Activated naive CD8-positive, alpha-beta T cell treated with anti-CD3 and anti-CD28 coated beads for 36 hours (primary cell): ENCODE measurements at places on chromosomes 6 and 20.

GRCh38 chr20:12916699-12917098 is 92.1 kb upstream of the SPTLC3 start:
- no peak for DNase-seq

DNA sequence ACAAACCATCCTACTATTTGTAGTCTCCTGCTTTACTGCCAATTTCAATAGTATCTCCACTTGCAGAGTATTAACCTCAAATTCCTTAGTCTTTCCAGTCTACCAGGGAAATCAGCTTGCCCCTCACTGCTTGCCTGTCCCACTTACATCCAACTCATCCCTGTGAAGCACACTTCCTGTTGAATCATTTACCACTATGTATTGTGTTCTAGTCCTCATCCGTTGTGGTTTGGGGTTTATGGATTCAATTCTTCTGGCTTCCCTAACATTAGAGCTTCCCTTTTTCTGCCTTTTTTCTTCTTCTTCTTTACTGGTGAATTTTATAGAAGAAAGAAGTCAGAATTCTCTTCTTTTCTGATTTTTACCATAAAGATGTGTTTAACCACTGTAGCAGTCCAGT is 5.1 kb upstream of the TXLNB start:
- no peak for DNase-seq

GRCh38 chr6:131175564-131175963 is 40.3 kb downstream of the AKAP7 start:
- no peak for DNase-seq

DNA sequence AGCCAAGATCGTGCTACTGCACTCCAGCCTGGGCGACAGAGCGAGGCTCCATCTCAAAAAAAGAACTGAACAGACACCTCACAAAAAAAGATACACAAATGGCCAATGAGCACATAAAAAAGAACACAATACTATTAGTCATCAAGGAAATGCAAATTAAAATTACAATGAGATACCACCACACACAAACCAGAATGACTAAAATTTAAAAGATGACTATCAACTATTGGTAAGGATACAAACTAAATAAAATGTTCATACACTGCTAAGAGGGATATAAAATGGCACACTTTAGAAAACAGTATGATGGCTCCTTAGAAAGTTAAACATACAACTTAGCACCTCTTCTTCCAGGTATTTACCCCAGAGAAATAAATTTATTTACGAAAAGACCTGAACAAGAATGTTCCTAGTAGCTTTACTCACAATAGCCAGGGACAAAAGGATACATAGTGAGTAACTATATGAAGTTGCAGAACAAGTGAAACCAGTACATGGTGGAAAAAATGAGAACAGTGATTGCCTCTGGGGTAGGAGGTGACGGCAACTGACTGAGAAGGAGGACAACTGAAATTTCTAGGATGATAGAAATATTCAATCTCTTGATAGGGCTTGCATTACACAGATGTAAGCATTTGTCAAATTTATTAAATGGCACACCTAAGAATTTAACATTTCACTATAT is 53.2 kb downstream of the FAM8A1 start:
- DNase-seq, result no peak

GRCh38 chr20:57581202-57582028 is 20.5 kb downstream of the PCK1 start:
- no peak for DNase-seq

DNA sequence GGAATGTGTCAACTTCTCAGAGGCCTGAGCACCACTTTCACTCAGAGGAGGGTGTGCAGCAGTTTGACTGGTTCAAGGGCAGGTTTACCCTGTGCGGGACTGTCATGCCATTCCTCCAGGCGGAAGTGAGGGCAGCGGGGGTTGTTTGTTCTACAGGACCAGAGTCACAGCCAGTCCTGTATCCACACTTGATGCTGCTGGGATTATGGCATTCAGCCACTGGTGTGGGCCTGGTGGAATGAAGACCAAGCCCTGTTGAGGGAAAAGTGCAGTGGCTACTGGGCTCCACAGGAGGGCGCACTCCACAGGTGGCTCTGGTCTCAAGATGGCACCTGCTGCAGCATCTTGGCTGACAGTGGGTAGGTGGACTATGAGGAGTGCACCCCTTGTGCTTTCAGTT is 14.8 kb downstream of the SEMG2 start:
- DNase-seq, result no peak

GRCh38 chr20:37524859-37525708 is 2.6 kb downstream of the BLCAP start:
- peak; percentile 26 for DNase-seq

DNA sequence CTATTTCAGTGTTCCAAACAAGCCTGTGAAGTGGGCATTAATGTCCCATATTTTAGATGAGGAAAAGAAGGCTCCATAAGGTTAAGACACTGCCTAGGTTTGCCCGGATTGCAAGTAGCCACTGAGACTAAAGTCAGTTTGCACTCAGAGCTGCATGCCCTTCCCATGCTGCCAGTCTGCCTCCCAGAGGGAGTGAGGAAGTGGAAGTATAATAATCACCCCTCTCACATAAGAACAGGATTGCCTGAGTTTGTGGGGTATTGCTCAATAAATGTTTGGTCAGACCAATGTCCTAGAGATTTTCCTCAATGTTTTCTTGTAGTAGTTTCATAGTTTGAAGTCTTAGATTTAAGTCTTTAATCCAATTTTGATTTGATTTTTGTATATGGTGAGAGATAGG is 43.9 kb upstream of the CLIC5 start:
- no peak for DNase-seq

GRCh38 chr6:91877994-91878393 is 1291.1 kb upstream of the MAP3K7 start:
- no peak for DNase-seq

DNA sequence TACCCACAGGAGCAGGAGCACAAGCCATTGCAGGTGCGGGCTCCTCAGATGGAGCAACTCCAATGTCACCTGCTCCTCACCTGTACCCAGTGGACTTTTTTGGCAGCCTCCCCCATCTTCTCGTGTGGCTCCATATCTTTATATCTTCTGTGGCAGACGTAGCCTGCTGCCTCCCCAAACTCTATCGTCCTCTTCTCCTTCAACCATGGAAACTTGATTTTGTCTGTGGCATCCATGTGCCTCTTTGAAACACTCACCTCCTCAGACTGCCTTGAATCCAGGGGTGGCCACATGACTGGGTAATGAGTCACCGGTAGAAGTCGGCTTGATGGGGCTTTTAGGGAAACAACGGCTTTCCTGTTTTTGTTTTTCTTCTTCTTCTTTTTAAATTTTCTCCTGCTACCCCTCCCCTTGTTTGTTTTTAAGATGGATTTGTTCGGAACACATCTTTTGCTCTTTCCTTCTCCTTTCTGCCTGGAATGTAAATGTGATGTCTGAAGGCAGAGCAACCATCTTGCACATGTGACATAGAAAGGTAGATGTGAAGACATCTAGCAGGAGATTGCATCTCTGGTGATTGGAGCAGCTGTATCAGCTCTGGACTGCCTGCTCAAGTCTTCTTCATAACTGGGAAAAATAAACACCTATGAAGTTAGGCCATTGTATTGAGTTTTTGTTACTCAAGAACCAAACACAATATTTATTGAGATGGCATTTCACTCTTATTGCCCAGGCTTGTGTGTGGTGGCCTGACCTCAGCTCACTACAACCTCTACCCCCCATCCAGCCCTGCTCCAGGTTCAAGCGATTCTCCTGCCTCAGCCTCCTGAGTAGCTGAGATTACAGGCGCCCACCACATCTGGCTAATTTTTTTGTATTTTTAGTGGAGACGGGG is 69.9 kb upstream of the DDR1 start:
- peak; percentile 70 for DNase-seq

- DNase-seq, result no peak
Measured at GRCh38 chr6:165855856-165856255, 192.8 kb upstream of the PDE10A start.

GRCh38 chr6:11462742-11463397 is 74.7 kb upstream of the TMEM170B start:
- no peak for DNase-seq

DNA sequence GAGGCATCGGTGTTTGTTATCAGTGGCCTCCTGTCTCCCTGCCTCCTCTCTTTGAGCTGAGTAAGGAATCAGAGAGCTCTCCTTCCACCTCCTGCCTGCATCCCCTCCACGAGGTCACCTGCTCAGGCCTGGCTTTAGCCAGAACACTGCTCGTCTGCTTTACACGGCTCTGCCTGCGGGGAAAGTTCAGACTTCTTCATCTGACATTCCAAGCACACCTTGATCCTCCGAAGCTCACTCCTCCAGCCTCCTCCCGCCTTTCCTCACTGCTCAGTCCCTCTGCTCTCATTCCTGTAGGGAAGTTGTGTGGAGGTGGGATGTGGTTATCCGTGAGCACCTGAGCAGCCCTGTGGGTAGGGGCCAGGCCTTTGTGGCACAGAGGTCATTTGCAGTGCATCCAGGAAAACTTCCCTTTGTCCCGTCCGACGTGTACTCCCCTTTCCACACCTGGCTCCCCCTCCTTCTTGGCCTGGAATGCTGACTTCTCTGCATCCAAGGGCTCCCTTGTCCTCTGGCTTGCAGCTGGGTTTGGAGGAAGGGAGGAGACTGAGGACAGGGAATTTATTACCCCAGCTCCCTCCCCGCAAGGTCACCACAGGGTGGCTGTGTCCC is 12.8 kb upstream of the CCDC167 start:
- no peak for DNase-seq

- no peak for DNase-seq
Measured at GRCh38 chr6:80438772-80439171, 332.3 kb downstream of the BCKDHB start.

DNA sequence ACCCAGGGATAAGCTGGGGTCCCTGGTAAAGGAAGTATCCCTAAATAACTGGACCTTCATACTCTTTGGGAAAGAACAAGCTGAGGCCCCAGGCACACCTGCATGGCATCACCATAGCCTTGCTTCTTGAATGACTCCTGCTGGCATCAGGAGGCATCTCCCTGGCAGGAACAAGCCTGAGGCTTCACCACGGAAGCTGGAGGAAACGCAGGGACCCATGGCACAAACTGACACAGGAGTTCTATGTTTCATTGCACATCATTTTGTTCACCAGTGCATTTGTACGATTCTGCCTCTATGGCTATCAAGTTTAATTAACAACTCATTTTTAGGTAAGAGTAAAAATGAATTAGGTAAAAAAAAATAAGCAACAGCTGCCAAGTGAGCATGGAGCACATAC is 619 bp upstream of the PDE7B start:
- DNase-seq, result no peak

GRCh38 chr6:24980507-24981385 is 45.0 kb upstream of the RIPOR2 start:
- no peak for DNase-seq

DNA sequence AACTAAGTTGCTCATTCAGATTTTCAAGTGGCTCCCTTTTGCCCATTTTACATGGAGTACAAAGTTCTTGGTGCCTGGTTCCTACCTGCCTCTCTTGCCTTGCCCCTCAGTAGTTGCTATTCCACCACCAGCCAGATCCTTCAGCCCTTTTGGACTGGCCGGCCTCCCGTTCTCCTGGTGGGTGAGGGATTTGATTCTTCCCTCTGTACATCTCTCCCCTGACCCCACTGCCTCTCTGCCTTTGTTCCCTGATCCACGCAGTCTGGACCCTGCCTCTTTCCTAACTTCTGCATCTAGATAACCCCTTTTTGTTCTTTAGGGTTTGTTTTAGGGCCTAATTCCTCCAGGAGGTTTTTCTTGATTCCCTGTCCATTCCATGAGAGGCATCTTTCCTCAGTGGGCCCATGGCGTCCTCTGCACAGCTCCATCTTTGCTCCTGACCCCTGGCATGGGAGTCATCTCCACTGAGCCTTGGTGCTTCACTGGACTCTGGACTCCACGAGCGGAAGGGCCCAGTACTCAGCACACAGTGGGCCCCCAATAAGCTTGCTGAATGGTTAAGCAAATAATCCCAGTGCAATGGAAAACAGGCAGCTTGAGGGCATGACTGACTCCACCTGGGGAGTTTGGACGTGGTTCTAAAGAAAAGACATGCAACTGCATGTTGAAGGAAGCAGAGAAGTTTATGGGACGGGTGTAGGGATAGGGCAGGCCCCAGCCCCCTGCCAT is 309.3 kb upstream of the SUPT3H start:
- DNase-seq, result no peak

- DNase-seq, result no peak
Measured at GRCh38 chr20:48679599-48679998, 148.2 kb downstream of the PREX1 start.

DNA sequence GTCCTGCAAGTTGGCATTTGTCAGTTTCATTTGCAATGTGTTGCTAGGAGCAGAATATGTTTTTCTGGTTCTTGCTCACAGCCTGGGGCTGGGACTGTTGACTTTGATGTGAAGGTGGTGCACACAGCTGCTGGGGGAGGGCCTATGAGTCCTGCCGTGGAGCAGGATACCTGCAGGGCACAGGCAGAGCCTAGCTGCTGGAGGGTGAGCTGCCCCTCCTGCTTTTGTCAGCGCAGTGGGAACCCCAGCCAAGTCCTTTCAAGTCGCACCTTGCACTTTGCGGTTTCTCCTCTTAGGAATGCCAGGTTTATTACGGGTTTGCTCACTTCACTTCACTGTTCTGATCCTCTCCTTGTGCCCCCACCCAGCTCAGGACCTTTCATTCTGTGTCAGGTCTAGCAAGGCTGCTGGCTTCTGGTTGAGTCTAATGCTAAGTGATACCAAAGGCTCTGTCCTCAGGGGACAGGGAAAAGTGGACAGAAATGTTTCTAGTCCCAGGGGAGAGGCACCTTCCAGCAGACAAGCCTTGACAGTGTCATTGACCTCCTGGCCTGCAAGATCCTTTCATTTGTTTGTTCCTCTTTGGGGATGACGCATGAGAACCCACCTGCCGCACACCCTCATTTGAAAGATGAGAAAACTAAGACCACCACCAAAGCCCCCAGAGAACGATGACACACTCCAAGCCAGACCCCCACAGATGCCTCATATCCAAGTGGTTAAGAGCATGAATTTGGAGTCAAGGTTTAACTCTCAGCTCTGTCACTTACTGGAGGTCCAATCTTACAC is 2.7 kb upstream of the SPO11 start:
- DNase-seq, result no peak

DNA sequence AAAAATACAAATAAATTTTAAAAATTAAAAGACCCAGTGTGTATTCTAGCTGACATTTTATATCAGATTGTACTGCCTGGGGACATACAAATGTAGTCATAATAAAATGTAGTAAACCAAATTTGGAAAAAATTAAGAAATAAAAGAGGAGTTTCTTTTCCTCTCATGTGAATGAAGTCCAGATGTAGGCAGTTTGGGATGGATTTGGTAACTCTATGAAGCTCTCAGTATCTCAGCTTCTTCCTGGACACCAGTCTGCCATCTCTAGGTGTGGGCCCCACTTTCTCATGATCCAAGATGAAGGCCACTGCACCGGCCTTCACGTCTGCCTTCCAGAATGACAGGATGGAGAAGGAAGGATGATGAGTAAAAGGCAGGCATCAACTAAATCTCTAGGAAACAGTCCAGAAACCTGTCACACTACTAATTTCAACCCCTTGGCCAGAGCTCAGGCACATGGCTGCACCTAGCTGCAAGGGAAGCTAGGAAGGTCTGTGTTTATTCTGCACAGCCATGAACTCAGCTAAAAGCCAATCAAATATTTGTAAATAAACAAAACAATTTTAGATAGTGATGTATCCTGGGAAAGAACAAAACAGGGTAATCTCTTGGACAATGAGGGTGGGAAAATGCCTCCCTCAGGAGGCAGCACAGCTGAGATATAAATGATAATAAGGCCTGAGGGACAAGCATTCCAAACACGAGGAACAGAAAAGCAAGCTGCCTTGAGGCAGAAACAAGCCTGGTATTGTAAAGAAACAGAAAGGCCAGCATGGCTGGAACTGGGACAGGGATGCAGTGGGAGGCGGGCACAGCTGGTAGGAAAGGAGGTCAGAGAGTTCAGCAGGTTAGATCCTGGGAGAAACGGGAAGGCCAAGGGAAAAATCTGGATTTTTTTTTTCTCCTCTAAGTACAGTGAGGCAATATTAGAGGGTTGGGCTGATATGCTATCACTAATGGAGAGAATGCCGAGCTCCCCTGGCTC is 88.5 kb upstream of the PTPN1 start:
- no peak for DNase-seq
